ENCODE measurements at places on chromosomes 11 and 22.

GRCh38 chr11:68347841-68348240 lies 35.5 kb downstream of the LRP5 start:
- DNase-seq, result no peak

DNA sequence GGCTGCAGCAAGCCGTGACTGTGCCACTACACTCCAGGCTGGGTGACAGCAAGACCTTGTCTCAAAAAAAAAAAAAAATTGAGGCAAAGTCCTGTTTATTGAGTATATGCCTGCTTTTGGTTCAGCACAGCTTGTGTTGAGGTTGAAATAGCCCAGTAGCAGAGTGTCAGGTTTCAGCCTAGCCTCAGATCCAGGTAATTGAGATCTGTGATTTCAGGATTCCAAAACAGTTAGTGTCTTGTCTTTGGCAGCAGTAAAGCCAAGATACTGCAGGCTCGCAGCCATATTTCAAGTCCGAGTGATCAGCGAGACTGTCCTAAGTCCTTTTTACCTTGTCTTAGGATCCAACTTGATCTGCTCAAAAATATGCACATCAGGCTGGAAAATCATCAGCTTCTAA lies 27.0 kb downstream of the CUL5 start:
- no peak for DNase-seq

- DNase-seq, result no peak
Measured at GRCh38 chr11:72514331-72514730, 80.0 kb upstream of the CLPB start.

DNA sequence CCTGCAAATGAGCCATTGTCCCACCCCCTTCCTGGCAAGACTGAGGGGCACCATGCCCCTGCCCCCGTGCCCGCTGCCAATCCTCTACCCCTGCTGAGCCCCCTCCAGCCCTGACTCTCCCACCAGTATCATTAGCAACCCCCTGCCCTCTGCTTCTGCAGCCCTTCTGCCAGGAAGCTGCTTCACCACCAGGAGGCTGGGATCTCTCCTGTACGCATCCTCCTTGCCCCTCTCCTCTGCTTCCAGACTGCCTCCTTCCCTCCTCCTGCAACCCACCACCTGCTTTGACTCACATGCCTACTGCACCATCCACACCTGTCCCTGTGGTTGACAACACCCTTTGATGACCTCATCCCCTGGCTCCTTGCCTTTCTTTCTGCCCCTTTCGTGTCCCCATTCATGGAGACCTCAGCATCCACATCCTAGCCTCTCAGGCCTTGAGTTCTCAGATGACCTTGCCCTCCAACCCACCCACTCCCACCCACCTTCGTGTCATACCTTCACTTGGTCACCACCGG lies 13.4 kb upstream of the PNPLA3 start:
- DNase-seq, result no peak

- no peak for DNase-seq
Measured at GRCh38 chr11:133708547-133709051, 136.7 kb downstream of the SPATA19 start.

DNA sequence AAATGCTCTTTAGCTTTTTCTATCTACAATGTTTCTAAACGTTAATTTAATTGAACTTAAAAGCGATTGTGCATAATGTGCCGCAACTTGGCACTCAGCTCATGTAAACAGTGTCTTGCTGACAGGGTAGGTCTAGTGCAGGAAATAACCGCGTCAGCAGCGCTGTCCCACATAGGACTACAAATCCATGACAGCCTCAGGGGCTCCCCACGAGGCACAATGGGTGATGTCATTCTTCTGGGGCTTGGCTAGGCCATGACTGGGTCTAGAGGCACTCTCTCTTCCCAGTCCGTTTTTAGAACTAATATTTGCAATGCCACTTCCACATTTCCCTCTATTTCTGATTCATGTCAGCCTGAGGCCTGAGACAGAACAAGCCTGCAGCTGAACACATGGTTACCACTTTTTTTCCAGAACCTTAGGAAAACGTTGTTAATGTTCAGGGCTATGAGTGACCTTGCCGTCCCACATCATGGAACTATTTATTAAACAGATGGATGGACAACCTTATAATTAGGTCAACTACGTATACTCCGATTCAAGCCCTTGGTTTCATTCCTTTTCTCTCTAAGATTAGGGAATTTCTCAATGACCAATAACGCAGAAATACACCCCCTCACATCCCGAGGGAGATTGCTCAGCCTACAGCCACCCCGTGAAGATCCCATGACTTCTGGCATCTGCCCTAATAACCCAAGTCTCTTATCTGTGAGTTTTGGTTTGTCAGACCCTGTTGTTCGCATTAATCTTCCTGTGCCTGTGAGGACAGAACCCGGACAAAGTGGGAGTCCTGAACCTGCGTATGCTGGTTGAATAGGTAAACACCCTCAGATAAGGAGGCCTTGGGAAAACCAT lies 19.4 kb upstream of the SNX32 start:
- DNase-seq, result no peak

GRCh38 chr22:35991168-35991567 lies 37.5 kb downstream of the RBFOX2 start:
- DNase-seq, result no peak

GRCh38 chr11:113721462-113722066 lies 15.5 kb upstream of the TMPRSS5 start:
- DNase-seq, result no peak
